SW 1271 (cell line): ENCODE measurements at places on chromosomes 3 and 15.

DNA sequence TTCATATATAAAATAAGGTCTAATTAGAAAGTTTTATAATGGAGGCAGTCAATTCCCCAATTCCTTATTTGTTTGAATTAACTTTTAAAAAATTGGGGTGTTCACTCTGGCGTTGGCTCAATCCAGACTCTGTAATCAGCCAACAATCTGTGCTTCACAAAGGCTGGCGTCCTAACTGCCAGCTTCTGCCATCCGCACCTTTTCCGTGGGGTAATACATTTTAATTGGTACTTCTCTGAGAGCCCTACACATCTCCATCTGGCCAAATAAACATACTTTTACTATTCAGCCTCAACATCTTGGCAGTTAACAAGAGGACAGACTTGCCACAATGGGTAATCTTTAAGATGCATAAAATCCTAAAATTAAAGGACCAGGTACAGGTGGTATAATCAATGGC, 125.2 kb upstream of the CCNL1 start:
- DNase-seq: no peak

DNA sequence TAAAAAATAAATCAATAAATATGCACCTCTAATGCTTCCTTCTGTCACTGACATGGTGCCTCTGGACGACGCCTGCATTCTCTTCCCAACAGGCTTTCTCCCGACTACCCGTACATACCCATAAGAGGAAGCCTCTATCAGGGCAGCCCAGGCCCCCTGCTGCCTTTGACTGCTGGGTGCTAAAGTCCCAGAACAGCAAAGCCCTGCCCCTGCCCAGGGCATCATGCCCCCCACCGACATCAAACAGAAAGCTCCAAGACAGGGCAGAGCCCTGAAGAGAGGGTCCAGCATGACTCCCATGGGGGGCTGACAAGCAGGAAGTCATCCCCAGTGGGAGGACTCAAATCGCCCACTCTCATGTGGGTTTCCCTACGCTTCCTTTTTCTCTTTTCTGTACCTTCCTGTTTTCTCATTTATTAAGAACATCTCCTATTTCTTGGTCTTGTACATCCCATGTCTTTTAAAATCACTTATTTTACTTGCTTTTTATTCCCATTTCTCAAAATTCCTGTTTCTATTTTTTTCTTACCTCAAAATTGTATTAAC, 23.4 kb downstream of the XPC start:
- DNase-seq: no peak

DNA sequence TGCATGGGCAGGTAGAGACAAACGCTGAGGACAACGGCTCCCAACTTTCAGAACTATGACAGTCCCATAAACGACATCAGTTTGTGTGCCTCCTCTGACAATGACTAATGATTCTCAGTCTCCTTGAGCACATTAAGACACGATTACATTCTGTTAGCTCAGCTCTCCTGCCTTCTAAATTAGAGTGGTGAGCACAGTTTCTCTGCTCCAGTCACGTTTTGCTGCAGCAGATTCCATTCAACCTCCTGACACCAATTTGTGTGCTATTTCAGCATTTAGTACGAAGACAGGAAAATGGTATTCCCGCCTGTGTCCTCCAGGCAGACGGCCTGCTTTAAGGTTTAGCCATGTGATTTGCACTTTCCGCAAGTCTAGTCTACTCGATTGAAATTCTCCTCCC, 458.4 kb upstream of the CFAP20DC start:
- no peak for DNase-seq

- DNase-seq: no peak
Observed at GRCh38 chr15:39034816-39035215, 470.2 kb upstream of the RASGRP1 start.
